Lung (tissue), 17 donors: ENCODE measurements at places on chromosomes 3 and 15. TPM values are rescaled to one million over a fixed set of nuclear protein-coding genes. Genes with fewer than 3 reads are reported as not detected.

TRPC1 gene
- 3.9 TPM for polyA plus RNA-seq

SLC12A8 gene
- polyA plus RNA-seq = 5.7 TPM

ECE2 gene
- polyA plus RNA-seq = not detected

HTR3D gene
- not detected for polyA plus RNA-seq

IL17RD gene
- 0.25 TPM for polyA plus RNA-seq

ZNF501 gene
- polyA plus RNA-seq = 1.2 TPM

ARGFX gene
- not detected for polyA plus RNA-seq

GDPGP1 gene
- 3.4 TPM for polyA plus RNA-seq

IGF1R gene
- polyA plus RNA-seq = 7.0 TPM

CHDH gene
- 2.8 TPM for polyA plus RNA-seq

SH2D7 gene
- 0.04 TPM for polyA plus RNA-seq
